ENCODE measurements at places on chromosomes 6 and 20. TPM values are rescaled to one million over a fixed set of nuclear protein-coding genes. Genes with fewer than 3 reads are reported as not detected.

- DNase-seq: no peak
Measured at GRCh38 chr20:25116739-25117458, 35.0 kb upstream of the VSX1 start.

- no peak for DNase-seq
Measured at GRCh38 chr20:61532736-61533135, 280.7 kb downstream of the CDH4 start.

GRCh38 chr20:17810062-17810631 lies 110.4 kb downstream of the BANF2 start:
- no peak for DNase-seq

- no peak for DNase-seq
Measured at GRCh38 chr20:13046409-13046808, 37.6 kb downstream of the SPTLC3 start.

ABHD16B gene
- total RNA-seq: not detected

All from sciatic nerve (tissue), 2 donors.